Central memory CD4-positive, alpha-beta T cell (primary cell): ENCODE measurements at places on chromosomes 12 and 14.
A peak's percentile ranks its signal among the peaks of the same experiment; 100 is the strongest.

DNA sequence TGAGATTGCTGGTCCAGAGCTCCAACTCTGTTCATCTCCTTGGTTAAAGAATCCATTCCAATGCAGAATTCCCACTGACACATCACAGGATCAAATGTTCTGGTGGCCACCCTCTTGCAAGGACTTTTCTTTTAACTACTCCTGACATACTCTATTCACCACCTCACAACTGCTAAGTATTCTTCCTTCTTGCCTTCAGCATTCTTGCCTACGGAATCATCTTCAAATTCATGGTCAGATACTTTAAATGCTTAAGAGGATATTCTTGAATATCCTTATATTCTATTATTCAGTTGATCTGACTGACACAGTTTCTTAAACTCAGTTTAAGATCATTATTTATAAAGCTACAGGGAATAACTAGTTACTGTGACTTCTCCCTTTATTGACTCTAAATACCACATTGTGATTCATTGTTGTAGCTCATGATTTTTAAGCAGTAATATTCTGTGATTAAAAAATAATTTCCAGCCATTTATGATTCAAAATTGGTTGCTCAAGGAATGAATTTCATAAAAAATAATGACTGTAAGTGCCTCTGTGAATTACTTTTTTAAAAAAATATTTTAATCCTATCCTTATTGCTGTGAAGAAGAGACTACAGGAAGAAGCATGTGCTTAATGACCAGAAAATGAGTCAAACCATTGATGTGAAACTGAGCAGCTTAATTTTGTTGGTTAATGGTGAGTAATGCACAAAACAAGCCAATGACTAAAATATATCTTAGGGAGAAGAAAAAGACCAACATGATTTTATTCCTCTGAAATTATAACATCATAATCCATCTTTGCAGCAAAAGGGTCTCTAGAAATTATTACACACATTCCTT, 207.1 kb downstream of the PIK3C2G start:
- no peak for DNase-seq

DNA sequence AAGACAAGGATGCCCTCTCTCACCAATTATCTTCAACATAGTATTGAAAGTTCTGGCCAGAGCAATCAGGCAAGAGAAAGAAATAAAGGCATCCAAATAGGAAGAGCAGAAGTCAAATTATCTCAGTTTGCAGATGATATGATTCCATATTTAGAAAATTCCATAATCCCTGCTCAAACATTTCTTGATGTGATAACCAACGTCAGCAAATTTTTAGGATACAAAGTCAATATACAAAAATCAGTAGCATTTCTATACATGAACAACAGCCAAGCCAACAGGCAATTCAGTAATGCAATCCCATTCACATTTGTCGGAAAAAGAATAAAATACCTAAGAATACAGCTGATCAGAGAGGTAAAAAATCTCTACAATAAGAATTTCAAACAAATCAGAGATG, 969.7 kb upstream of the USP15 start:
- no peak for DNase-seq

DNA sequence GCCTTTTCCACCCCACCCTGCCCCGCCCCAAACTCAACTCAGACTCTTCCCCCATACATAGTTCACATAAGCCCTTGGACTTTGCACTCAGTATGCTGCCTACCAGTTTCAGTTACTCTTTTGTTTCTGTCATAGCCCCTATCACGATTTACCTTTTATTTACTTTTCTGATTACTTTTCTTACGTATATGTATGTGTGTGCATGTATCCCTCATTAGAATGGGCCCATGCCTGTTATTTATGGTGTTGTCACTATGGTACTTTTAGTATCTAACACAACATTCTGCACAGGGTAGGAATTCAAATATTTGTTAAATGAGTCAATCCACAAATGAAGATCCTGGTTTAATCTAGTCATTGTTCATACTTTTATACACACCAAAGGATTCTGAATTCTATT, 16.5 kb upstream of the LUM start:
- no peak for DNase-seq

GRCh38 chr14:22252686-22253085, 336.3 kb downstream of the DAD1 start:
- DNase-seq, result no peak

- DNase-seq, result no peak
These were observed 13.1 kb upstream of the MMP17 start for GRCh38 chr12:131815131-131815530.

GRCh38 chr12:96057986-96058553, 22.7 kb upstream of the LTA4H start:
- no peak for DNase-seq

DNA sequence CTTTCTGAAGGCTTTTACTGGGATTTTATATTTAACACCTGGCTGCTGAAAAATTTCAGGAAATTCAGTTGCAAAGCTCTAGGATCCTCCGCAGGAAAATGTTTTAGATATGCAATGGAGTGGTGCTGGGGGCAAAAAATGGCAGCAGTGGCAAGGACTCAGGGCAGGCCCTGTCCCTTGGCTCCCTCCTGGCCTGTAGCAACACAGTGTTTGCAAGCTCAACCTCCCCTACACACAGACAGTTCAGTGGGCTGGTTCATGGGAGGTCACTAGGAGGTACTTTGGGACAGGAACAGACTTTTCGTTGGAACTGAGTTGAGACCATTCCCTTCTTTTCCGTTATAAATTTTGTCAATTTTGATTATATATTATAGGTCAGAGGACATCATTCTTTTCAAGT, 270.4 kb downstream of the ADAMTS20 start:
- no peak for DNase-seq

DNA sequence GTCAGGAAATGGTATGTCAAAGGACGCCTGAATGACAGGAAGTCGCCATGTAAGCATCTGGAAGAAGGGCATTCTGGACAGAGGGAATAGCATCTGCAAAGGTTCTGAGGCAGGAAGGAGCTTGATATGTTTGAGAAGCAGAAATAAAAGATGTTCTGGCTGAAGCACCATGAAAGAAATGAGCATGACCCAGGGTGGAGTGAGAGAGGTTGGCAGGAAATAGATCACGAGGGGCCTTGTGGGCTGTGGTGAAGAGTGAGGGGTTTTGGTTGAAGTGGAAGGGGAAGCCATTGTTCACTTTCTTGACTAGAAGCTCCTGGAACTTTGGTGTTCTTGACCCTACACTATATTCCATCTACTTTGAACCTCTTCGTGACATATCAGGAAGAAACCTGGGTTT, 99.4 kb upstream of the PARP11 start:
- peak; percentile 61 for DNase-seq

DNA sequence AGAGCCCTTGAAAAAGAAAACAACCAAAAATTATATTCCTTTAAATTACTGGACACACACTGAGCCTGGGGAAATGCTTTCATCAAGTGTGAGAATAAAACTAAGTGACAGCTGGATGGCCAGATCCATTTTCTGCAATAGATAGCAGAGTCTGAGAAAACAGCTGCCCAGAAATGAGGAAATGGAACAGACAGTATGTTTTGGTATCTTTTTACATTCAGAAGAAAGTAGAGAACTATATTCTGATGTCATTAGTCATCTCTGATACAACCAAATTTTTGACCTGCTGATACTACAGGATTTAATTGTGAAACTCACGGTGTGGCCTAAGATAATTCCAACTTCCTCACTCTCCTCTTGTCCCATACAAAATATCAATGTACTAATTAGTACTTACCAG, 78.2 kb downstream of the HMGA2 start:
- no peak for DNase-seq

DNA sequence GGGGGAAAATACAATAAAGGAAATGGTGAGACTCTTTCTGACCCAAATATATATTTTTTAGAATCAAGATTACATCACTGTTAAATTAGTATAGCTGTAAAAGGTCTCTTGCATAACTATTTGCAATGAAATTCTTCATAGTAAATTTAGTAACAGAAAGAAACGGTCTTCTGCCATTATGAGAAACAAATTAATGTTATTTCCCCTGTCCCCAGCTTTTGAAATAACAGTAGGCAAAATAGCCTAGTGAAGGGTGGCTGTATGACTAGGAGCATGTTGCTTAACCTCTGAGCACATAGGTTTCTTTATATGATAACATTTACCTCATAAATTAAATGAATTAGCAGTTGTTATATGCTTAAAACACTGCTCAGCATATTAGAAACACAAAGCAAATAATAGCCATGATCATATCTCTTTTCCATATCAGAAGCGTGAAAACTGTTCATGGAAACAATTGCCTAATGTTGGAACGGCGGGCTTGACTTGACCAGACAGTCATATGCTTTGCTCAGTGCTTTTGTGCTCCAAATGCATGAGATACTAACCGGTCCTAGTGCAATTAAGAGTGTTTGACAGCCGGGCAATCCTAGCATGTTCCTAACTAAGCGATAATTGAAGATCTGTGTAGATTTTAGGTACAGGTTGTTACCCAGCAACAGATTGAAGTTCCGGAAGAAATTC, 24.0 kb downstream of the BHLHE41 start:
- no peak for DNase-seq

GRCh38 chr14:99944241-99944651, 121.0 kb upstream of the EVL start:
- DNase-seq, result no peak

DNA sequence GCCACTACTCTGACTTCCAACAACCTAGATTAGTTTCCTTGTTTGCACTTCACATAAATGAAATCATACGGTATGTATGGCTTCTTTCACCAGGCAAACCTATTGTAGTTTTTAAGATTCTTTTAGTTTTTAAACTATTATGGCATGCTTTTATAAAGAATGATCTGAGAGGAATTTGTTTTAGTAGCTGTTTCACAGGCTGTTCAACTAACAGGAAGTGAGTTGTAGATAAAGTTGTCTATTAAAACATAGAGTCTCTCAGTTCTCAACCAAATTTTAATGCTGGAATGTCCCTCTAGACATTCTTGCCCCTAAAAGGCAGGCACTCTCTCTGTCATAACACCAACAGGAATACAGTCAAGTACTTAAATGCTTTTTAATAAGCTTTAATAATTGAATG, 102.7 kb upstream of the DACT1 start:
- no peak for DNase-seq

GRCh38 chr14:68514608-68515194, 278.2 kb downstream of the ZFP36L1 start:
- no peak for DNase-seq

DNA sequence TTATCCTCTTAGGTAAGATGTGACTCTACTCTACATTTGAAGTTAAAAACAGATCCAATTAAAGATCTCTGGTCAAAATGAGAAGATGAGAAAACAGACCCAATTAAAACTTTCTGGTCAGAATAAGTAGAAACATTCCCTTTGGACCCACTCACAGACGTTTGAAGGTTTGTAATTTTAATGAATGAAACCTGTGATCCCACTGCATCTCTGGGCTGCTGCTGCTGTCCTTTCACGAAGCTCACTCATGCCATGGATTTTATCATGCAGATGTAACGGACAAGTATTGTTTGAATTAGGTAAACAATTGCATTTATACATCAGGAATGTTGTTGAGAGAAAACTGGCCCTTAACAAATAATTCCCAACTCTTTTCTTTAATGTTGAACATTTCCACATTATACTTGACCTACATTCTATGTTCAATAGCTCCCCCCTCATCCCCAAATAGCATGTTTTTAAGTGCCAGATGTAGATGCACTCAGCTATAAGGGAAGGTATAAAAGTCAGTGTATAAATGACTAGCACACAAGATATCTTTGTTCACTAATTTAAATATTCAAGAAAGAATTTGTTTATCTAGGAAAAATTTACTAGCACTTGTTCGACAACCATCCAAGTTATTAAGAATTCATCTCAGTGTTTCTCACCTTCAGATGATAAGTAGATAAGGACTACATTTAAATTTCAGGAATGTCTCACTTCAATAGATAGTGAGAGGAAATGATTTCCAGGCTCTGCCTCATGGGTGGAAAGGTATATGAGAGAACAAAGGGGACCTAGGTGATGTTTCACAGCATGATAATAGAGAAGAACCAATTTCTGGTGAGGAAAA, 202.3 kb upstream of the LMNTD1 start:
- no peak for DNase-seq

GRCh38 chr12:111434680-111435338, 29.1 kb downstream of the SH2B3 start:
- peak; percentile 93 for DNase-seq

DNA sequence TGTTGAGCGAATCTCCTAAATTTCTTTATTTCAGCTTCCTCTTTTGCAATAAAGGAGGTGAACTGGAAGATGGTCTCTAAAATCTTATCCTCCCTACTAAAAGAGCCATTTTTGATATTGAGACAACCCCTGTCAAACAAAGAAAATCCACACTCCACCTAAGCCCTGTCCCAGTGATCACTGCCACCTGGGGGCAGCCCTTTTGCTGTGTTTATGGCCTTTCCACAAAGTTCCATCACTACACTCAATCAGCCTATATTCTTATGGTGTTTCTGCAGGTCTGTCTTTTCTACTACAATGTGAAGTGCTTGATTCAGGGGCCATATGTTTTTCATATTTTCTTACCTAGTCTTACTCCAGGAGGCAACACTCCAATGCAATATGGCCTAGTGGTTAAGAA, 163.7 kb downstream of the BMP4 start:
- no peak for DNase-seq

DNA sequence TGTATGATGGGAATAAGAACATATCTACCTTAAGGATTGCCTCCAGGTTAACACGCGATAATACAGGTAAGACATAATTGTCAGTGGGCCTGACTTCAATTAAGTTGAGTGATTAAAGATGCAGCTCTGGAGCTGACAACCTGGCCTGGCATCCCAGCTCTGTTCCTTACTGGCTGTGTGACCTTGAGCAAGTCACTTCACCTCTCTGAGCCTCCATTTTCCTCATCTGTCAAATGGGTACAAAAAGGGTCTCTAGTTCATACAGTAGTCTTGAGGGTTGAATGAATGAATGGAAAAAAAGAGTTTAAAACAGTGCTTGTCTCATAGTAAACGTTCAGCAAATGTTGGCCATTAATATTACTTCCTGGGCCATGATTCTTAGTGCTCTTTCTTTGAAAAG, 213.9 kb downstream of the PHETA1 start:
- DNase-seq, result no peak

- no peak for DNase-seq
These were observed 18.4 kb downstream of the CMKLR1 start for GRCh38 chr12:108320507-108321293.

DNA sequence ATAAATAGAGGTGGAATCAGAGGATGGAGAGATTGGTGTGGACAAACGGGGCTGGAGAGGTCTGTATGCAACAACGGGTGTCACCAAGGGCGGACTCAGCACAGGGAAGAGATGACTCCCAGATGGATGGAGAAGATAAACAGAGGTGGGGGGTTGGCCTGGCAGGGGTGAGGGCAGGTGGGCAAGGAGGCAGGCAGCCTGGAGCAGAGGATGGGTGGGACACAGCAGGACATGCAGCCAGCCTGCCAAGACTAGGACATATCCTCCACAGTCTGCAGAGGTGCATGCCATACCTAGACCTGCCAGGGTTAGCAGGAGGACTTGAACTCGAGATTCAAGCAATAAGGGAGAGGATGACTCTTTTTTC, 56.2 kb downstream of the TTC7B start:
- DNase-seq, result no peak

DNA sequence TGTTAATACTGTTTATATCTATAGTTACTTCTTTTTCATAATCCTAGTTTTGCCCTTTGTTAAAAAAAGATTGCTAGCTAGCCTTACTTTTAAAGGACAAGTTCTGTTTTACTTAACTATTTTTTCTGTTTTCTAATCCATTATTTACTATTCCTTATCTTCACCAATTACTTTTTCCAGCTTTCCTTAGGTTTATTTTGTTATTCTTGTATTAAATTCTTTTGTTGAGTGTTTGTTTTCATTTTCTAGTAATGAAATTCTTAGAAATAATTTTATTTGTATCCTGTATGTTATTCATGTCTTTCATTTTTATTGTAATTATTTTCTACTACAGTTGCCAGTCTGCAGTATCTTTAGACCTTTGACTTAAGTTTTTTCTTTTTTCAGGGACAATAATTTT, 45.7 kb upstream of the GXYLT1 start:
- no peak for DNase-seq

GRCh38 chr14:21617614-21618013, 17.1 kb downstream of the OR10G2 start:
- no peak for DNase-seq
